ENCODE measurements at places on chromosomes 6 and 20.
A peak's percentile ranks its signal among the peaks of the same experiment; 100 is the strongest.

DNA sequence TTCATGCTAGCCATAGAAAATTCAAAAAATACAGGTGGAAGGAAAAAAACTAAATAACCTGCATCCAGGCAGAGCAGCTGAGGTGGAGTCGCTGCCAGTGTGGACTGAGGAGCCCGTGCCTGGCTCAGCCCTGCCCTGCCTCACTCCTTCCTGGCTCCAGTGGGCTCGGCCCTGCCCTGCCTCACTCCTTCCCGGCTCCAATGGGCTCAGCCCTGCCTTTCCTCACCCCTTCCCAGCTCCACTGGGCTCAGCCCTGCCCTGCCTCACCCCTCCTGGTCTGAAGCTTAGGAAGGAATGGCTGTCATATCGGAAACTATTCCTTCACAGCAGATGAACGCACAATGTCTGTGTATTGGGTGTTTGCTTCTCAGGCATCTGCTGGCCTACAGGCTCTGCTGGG, 142.1 kb downstream of the SMOC2 start:
- no peak for DNase-seq

GRCh38 chr6:134822920-134823709, 126.8 kb downstream of the ALDH8A1 start:
- peak; percentile 5 for DNase-seq

GRCh38 chr6:84926189-84927155, 162.1 kb upstream of the TBX18 start:
- no peak for DNase-seq

DNA sequence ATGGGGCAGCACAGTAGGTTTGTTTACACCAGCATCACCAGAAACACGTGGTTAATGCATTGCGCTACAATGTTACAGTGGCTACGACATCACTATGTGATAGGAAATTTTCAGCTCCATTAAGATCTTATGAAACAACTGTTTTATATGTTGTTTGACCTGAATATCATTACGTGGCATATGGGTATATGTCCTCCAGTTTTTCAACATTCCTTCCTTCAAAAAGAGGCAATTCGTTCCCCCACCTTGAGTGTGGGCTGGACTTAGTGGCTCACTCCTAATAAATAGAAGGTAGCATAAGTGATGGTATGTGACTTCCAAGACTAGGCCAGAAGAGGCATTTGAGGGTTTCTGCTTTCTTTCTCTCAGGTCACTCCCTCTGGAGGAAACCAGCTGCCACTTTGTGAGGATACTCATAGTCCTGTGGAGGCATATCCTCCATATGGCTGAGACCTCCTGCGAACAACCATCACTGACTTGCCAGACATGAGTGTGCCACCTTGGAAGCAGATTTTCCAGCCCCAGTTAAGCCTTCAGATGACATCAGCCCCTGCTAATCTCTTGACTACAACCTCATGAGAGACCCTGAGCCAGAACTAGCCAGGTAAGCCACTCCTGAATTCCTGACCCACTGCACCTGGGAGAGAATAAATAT, 2.3 kb upstream of the TRAM2 start:
- no peak for DNase-seq

GRCh38 chr6:122825163-122825562, 36.1 kb downstream of the SMPDL3A start:
- DNase-seq = no peak

- no peak for DNase-seq
Measured at GRCh38 chr6:17027441-17027840, 74.4 kb upstream of the STMND1 start.

DNA sequence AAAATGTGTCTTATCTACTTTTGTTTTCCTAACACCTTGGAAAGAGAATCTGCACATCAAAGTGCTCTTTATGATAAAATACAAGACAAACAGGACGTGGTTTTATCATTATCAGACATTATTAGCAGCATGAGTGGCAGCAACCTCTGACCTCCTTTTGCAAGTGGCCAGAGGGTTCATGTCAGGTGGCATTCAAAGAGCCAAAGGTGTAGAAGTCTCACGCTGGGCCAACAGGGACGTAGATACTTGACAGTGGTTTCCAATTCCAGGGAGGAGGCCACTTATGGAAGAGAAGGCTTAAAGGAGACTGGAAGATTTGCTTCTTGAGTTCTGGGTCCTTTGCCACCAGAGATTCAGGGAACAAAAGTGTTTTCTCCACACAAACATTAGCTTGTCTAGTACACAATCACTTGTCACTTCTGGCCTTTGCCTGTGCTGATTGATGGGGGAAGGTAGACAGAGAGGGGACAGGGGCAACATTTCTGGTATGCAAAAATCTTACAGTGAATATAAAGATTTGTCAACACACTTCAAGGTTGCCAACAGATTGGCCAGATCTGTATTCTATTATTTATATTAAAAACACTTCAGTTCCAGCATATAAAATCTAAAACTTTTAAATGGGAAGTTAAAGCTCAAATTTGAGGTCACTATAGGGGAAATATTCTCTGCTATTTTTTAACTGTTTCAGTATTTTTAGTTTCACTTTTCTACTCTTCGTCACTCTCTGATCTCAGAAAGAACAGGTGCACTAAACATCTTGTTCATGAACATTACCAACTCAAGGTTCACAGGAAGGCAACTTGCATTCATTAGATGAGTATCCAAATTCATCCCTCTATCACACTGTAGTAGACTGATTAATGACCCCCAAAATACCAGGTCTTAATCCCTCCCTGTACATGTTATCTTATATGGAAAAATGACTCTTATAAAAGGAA, 52.1 kb upstream of the FBXO30 start:
- DNase-seq = no peak

- no peak for DNase-seq
Measured at GRCh38 chr6:151524059-151524458, 30.2 kb downstream of the CCDC170 start.

GRCh38 chr20:63831993-63832686, 1.1 kb upstream of the ZBTB46 start:
- DNase-seq = no peak

- no peak for DNase-seq
Measured at GRCh38 chr6:12327391-12327790, 37.2 kb downstream of the EDN1 start.

- no peak for DNase-seq
Measured at GRCh38 chr6:121453191-121453590, 17.7 kb downstream of the GJA1 start.

DNA sequence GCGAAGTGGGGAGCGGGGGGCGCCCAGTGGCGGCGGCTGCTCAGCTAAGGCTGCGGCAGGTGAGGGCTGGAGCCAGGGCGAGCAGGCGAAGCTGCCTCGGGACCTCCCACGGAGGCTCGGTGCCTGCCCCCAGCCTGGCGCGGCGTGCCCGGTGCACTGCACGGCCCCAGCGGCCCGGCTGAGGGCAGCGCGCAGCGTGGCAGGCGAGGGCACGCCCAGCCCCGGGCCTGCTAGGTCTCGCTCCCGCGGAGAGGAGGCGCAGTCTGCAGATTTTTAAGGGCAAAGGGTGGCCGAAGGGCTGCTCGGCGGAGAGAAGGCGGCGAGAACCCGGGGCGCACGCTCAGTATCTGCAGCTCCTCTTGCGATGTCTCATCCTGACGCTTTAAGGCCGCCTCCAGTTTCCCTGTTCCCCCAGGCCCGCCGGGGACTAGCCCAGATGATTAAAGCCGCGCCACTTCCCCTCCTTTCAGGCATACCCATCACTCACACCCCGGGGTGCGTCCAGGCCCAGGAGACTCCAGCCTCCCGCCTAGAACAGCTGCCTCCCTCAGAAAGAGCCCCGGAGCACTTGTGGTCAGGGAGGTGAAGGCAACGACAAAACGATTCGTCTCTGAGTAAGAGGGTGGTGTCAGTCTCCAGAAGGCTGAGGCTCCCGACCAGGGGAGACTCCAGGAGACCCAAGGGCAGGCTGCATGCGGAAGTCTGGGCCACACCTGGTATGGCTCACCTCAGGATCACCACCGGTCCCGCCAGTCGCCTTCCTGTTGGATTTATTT, at the start of gene FERMT1:
Gene FERMT1 (minus strand): TSS at position 158 of the 776 bp plus-strand sequence. CDS start 3,476 bp downstream, outside the sequence.
- DNase-seq = peak; percentile 24

DNA sequence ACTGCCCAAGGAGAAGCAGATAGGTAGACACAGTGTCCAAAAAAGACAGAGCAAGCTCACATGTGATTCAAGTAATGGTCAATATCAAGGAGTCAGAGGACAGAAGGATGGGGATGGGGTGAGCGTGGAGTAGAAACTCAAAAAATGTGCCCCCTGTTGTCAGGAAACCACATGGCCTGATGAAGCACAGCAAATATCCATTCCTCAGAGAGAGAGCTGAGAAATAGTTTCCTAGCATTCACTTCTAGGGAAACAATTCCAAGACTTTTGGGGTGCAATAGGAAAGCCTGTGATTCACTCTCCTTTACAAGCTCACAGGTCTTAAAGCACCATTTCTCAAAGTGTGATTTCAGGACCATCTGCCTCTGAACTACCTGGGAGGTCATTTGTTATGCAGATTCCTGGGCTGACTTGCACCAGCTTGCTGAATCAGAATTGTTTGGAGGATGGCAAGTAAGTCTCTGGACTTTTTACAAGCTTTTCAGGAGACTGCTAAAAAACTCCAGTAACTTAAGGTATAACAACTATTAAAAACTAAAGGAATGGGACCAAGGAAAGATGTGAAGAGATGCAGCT, 432.8 kb downstream of the HDGFL1 start:
- DNase-seq = no peak

DNA sequence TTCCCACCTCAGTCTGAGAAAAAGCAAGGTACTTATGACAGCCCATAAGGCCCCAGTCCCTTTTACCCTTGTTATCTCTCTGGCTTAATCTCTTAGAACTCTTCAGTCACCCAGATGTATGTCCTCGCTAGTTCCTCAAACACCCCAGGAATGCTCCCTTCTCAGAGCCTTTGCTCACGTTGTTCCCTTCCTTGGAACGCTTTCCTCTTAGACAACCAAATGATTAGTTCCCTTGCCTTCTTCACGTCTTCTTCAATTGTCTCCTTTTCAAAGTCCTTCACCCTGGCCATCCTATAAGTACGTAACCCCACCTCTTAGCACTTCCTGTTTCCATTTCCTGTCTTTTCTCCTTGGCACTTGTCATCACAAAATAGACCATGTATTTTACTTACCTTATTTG, 1.1 kb upstream of the APOBEC2 start:
- DNase-seq = no peak

GRCh38 chr6:32288426-32288825, 64.6 kb upstream of the NOTCH4 start:
- DNase-seq = no peak

DNA sequence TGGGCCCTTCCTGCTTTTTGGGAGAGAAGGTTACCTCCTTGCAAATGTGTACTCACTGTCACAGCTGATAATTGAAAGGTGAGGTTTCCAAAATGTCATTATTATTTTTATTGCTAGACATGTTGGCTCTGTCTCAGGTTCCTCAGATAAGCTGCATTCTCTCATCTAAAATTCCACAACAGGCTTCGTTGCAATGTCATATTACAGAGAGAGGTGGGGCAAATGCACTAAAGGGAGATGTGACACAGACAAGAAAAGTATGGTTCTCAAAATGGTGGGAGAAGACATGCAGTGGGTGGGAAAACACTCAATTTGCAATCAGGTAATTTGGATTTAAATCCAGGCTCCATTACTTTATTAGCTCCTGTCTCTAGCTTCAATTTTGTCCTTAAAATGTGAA, 256.4 kb upstream of the POU3F2 start:
- DNase-seq = no peak

DNA sequence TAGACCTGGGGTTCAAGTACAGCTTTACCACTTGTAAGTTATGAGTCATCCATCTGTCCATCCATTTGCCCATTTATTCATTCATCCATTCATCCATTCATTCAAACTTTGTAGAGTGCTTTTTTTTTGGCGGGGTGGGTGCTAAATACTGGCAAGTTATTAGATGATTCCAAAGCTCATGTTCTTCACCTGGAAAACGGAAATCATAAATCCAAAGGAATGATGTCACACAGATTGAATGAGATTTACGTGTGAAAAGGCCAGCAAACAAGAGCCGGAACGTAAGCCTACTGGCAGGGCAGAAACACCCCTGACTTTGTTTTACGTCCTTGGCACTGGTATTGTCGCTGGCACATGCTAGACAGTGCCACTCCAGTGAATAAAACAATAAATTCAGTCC, 480.9 kb upstream of the CHD6 start:
- no peak for DNase-seq

GRCh38 chr6:168117942-168118341, 38.9 kb upstream of the FRMD1 start:
- no peak for DNase-seq

All from stimulated activated CD4-positive, alpha-beta T cell treated with anti-CD3 and anti-CD28 coated beads, Interleukin-4, amount 100 ng/mL, for 1 hour (primary cell).